ENCODE measurements at places on chromosomes 4 and X.
A peak's percentile ranks its signal among the peaks of the same experiment; 100 is the strongest.

- no peak for DNase-seq
Observed at GRCh38 chr4:68129793-68130192, at the start of gene TMPRSS11F. TMPRSS11F (minus strand) TSS chr4:68129869; CDS start chr4:68129820, 49 bp downstream.

DNA sequence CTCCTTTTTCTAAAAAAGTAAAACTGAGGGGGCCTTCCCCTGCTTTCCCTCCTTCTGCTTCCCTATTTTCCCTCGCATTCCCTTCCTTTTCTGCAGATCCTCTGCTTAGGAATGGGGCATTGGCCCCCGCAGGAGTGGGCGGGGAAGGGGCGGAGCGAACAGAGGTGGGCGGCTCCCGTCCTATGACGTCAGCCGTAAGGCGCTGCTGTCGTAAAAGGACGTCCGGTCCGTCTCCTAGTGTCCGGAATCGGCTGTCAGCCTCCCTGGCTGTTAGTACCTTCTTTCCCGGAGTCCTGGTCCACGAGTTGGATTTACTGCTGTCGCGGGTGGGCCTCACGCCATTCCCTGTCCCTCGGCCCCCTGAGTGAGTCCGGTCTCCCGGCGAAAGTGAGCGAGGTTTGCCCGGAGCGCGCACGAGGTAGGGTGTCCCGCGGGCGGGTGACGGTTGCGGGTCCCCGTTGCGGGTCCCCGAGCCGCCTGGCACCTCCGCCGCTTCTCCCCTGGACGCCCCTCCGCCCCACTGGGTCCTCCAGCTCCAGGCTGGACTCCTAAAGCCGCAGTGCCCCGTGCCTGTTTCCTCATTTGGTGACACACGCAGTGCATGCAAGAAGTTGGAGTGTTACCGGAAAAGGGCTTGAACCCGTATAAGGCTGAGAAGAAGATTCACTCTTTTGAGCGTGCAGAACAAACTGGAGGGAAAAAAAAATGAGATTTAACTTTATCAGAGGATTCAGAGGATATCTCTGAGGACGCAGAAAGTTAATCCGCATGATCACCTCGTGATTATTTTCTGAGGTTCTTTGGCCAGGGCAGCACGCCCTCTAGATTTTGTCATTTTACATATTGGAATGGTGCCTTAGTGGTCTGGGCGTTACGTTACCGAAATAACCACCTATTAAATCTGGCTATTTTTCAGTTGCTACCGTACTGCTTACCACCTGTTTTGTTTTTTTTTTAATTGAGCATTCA, at the start of gene ZNF330:
Gene ZNF330, plus strand, starts transcription at position 205 of the 969 bp plus-strand sequence. CDS start 1,477 bp downstream, outside the sequence.
- DNase-seq = peak; percentile 73

DNA sequence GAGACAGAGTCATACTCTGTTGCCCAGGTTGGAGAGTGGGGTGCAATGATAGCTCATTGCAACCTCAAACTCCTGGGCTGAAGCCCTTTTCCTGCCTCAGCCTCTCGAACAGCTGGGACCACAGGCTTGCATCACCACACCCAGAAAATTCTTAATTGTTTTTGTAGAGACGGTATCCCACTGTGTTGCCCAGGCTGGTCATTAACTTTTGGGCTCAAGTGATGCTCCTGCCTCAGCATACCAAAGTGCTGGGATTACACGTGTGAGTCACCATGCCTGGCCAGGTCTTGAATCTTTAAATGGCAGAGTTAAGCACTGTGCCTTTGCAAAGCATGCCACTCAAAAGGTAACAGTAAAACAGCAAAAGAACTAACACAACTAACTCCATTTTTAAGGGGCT, 28.6 kb upstream of the BBS12 start:
- DNase-seq = no peak

DNA sequence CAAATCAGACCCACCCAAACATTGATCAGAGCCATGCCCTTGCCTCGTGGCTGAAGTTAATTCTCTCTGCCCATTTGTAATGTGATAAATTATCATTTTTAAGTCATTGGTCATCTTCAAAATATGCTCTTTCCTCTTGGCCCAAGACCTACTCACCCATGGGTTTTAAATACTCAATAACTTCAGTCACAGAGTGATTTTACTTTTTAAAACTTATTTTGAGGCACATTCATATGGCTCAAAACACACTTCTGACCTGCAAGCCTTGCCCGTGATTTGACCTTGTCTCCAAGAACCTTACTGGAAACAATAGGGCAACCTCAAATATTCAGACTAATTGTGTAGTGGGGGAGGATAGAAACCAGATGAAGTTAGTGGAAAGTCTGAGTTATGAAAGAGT, 176.2 kb upstream of the LNX1 start:
- DNase-seq = no peak

GRCh38 chr4:105291925-105292324, 145.2 kb downstream of the TET2 start:
- DNase-seq = no peak

DNA sequence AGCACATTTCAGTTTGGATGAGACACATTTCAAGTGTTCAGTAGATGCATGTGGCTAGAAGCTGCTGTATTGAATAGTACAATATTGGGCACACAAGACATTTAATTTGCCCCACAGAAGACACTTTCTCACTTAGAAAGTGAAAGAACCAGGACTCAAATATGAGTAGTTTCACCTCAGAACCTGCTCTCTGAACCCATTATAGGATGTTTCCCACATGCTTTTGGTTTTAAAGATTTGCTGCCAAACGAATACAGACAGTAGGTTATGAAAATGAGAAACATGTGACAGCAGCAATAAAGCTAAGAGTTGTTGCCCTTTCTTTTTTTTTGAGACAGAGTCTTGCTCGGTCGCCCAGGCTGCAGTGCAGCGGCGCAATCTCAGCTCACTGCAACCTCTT, 32.3 kb downstream of the C4orf54 start:
- DNase-seq = no peak

GRCh38 chr4:156571146-156571545, 400.5 kb downstream of the PDGFC start:
- DNase-seq = no peak
